EH (cell line): ENCODE measurements at places on chromosomes 6 and 20.

- DNase-seq: peak; percentile 89
Observed at GRCh38 chr20:11216451-11217314, 542.9 kb upstream of the JAG1 start.

DNA sequence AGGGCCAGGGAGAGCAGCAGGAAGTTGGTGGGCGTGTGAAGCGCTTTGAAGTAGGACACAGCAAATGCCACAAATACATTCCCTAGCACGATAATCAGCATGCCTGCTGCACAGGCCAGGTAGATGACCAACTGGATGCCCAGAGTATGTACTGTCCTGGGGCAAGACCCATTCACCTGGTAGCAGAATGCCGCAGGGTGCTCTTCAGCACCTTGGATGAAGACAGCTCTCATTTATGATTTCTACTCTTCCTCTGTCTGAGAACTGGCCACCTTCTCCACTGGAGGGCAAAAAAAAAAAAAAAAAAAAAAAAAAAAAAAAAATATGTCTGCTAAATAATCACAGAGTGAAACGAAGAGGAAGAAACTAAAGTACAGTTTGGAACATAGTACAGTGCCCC, at the start of gene TAAR5:
Gene TAAR5, minus strand, starts transcription at position 288 of the 400 bp plus-strand sequence. Its CDS starts 55 bp downstream, at position 233.
- no peak for DNase-seq

DNA sequence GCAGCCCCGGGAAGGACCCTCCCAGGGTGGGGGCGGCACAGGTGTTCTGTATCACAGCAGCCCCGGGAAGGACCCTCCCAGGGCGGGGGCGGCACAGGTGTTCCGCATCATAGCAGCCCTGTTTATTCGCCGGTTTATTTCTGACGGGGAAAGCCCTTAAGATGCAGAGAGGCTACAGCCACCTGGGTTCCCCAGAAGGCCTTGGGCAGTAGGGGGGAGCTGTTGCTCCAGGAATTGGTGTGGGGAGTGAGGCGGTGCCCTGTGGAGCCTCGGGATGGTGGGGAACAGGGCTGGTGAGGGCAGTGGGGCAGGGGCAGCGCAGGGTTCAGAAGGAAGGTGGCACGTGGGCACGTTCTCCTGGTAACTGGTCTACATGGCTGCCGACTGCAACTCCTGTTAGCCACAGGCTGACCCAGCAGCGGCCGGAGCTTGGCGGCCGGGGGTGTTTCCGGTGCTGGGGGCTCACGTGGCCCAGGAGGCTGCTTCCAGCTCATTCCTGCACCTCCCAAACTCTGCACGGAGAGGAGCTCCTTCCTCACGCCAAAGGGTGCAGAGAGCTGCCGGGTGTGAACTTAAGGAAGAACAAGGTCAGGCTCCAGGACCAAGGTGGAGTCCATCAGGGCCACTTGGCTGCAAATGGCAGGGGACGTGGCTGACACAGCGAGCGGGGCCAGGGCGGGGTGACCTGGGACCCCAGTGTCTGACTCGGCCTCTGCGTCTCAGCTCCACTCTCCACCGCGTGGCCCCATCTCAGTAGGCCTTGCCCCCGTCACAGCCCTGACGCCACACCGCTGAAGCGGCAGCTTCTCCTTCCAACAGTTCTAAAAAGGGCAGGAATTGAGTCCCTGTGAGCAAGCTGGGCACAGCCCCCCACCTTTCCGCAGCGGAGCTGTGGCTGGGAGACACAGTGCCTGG, 13.2 kb downstream of the SLCO4A1 start:
- no peak for DNase-seq

DNA sequence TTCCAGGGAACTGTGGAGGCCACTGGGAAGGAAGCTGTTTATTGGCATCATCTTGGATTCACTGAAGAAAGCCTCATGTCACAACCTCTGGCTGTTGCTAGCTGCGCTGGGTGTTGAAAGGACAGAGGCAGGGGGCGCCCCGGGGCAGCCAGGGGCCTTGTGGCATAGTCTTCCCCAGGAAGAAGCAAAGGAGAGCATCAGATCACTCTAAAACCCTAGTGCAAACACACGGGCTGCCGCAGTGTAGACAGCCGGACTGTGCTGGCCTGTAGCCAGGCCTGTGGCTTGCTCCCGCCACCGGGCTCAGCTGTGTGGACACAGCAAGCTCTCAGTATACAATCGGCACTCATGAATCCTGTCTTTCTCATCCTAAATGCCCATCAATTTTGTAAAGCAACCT, 23.8 kb upstream of the SMOC2 start:
- no peak for DNase-seq

GRCh38 chr6:30560930-30561329, 3.8 kb downstream of the PRR3 start:
- DNase-seq: no peak

- DNase-seq: no peak
Observed at GRCh38 chr20:24937579-24937978, 11.5 kb upstream of the CST7 start.

- no peak for DNase-seq
Observed at GRCh38 chr6:39214846-39215639, 14.2 kb downstream of the KCNK5 start.

- DNase-seq: peak; percentile 76
Observed at GRCh38 chr6:15491255-15491985, 171.4 kb downstream of the DTNBP1 start.

DNA sequence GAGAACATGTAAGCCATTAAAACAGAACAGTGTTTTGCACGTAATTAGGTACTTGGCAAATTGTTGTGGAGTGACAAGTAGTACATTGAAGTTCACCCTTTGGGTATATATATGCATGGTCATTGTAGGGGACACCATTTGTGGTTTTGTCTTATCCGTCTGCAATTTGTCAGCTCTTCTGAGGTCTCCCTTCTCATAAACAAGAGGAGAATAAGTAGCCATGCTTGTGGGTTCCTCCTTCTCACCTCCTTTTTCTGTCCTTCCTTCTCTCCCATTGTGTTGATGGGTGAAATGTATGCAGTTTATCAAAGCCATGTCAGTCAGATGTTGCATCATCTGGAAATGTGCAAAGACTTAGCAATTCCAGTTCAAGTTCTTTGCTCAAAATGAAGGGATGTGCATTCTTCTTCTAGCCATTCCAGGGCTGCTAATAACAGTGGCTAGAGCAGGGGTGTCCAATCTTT, 70.9 kb downstream of the QKI start:
- peak; percentile 32 for DNase-seq

GRCh38 chr6:127404133-127404532, 55.1 kb downstream of the KIAA0408 start:
- DNase-seq: no peak

DNA sequence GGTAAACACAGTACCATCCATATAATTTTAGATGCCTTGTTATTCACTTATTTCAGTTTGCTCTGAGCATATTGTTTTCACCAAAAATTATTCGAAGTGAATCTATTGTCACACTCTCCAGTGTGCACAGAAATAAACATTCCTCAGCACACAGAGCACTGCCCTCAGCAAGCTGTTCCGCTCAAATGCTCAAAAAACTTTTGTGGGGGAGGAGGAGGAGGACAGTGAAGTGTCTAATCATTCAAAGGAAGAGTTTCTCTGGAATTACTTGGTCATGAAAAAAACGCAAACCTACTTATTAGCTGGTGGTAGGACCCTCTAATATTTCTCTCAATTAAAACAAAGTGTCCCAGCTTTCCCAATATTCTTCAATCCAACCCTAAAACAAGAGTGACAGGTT, 88.3 kb downstream of the DTNBP1 start:
- DNase-seq: no peak

DNA sequence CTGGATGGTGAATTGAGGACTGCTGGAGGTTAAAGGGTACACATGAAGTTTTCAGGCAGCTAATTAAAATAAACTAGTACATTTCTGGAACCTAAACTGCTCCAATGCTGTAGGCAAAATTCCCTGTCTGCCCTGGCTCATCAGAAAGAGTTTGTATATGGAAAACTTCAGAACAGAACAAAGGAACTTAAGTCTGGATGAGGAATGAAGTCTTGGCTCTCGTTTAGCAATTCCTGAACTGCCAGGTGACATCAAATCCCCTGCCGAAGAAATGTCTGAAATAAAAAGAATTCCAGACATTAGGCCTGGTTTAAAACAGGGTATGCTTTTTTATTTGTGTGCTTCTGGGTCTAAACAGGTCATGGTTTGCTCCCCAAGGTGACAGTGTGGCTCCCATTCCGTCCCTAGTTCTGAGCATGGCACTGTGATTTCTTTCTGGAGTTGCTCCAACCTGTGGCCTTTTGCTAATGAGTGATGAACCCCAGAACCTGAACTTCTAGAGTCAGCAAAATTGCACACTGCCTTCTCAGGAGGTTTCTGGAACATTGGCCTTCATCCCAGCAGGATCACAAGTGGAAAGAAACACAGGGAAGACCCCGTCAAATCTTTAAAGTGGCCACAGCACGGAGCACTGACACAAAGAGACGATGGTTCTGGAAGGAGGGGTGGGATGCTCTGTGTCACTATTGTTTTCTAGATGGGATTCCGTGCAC, 129.4 kb upstream of the NAA20 start:
- no peak for DNase-seq

GRCh38 chr6:35601331-35602132, 87.2 kb downstream of the FKBP5 start:
- peak; percentile 94 for DNase-seq

DNA sequence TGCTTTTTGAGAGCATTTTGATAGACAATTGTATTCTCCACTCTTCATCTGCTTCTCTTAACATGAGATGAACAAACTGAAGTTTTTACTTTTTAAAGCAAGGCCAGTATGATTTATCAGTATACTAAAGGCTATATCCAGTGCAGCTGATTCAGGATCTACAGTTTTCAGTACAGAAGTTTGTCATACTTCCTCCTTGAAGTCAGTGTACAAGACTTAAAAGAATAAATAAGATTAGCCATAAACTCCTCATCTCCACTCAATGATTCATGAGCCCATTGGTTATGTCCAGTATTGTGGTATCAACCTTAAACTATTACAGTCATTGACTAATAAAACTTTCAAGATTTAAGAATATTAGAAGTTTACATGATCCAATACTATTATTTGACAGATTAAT, 374.8 kb upstream of the EPHA7 start:
- no peak for DNase-seq

- no peak for DNase-seq
Observed at GRCh38 chr20:12925863-12926793, 82.6 kb upstream of the SPTLC3 start.

DNA sequence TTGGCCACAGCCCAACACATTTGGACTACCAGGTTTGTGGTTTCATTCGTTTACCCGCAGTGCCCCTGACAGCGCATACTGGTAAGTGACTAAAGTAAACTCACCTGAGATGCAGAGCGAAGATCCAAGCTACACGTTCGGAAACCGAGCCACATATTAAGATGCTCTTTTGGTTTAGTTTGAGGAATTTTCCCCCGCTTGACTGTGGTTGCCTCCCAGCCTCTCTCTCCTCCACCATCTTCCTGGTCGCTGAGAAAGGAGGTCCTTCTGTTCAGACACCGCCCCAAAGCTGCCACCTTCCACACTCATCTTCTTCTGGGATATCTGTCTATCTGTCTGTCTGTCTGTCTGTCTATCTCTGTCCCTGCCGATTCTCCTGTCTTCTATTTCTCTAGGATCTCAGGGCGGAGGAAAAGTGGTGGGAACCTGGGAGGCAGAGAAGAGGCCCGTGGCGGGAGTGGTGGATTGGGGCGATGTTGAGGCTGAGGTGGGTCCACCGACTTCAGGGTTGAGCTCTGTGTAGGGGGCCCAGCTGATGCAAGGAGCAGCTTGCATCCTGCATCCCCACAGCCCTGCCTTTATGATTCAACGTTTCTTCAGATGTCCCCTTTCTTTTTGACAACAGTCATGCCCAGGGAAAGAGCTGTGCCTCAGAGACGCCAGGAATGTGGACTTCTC, 196.9 kb upstream of the ZNF184 start:
- DNase-seq: no peak

- no peak for DNase-seq
Observed at GRCh38 chr6:158662607-158662953, 12.7 kb downstream of the SYTL3 start.

DNA sequence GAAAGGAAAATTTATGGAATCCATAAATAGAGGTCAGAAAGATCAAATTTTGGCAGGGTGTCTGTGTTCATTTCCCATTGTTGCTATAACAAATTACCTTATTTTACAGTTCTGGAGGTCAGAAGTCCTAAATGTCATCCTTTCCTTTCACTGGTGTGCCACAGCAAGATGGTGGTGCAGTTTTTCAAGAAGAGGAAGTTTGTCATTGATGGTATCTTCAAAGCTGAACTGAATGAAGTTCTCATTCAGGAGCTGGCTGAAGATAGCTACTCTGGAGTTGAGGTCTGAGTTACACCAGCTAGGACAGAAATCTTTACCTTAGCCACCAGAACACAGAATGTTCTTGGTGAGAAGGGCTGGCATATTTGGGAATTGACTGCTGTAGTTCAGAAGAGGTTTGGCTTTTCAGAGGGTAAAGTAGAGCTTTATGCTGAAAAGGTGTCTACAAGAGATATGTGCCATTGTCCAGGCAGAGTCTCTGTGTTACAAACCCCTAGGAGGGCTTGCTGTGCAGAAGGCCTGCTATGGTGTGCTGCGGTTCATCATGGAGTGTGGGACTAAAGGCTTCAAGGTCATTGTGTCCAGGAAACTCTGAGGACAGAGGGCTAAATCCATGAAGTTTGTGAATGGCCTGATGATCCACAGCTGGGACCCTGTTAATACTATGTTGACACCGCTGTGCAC, 7.2 kb upstream of the CCNC start:
- DNase-seq: no peak

DNA sequence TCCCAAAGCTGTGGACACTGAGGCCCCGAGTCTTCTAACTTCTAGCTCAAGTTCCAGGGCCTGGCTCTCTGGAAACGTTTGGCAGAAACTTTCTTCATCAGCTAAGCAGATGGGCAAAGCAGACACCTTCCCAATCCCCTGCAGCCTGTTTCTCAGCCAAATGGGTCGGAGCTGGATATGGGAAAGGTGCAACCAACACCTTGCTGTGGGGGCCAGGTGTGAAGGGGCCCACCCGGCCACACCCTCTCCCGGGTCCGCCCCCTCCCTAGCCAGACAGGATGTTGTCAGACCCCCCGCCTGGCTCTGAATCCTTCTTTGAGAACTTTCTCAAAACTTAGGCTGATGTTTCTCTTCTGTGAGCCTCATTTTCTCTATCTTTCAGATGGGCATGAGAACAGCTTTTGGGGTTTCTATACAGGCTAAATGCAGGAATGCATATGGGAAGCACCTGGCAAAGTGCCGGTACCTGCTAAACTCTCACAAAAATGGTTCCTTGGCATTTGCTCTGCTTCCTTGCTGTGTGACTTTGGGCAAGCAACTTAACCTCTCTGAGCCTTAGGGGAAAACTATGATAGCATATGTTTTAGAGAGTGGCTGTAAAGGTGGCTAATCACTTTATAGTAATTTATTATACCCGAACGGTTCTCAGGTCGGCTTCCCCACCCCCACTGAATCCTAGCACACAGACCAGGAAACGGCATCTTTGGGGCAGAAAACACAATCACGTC, 1.8 kb downstream of the SNAI1 start:
- DNase-seq: no peak

GRCh38 chr20:62494537-62494936, 18.7 kb upstream of the GATA5 start:
- no peak for DNase-seq

DNA sequence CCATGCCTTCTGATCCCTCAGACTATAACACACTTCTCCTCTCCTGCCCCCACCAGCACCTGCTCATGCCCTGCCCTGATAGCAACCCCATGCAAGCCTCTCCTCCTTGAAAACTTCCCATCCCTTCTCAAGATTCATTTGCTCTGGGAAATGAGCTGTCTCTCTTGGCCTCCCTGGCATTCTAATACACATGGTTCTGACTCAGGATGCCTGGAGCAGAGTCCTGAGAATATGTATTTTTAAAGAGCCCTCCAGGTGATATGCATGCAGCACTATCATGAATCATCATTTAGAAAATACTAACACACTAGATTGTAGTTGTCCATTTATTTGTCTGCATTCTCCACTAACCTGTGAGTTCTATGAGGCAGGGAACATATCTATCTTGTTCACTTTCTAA, 26.6 kb downstream of the HDGFL1 start:
- peak; percentile 22 for DNase-seq

- no peak for DNase-seq
Observed at GRCh38 chr6:48996461-48997119, 466.5 kb downstream of the MMUT start.
